ENCODE measurements at places on chromosomes 3 and 15. TPM values are rescaled to one million over a fixed set of nuclear protein-coding genes. Genes with fewer than 3 reads are reported as not detected.

DNA sequence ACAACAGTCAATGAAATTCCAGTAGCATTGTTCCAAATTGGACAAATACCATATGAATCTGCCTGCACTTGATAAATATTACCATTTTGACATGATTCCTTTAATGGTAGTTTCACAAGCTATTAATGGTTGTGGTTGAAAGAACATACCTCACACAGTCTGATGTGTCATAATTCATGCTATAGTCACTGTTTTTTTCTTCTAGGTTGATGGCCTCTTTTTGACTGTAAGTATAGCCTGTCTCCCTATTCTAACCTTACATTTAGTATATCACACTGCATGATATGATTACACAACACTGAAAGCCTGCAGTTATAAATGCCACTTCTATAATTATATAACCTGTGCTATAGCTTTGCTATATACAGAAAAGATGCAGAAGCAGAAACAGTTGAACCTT, 834.1 kb downstream of the NSUN3 start:
- no peak for DNase-seq

GOLGA8Q gene
- 0.52 TPM for total RNA-seq

CA12 gene
- total RNA-seq = 0.62 TPM

GRCh38 chr15:72599855-72600464, 54.5 kb upstream of the GOLGA6B start:
- DNase-seq = peak; percentile 62

HRH1 gene
- total RNA-seq = 2.7 TPM

DNA sequence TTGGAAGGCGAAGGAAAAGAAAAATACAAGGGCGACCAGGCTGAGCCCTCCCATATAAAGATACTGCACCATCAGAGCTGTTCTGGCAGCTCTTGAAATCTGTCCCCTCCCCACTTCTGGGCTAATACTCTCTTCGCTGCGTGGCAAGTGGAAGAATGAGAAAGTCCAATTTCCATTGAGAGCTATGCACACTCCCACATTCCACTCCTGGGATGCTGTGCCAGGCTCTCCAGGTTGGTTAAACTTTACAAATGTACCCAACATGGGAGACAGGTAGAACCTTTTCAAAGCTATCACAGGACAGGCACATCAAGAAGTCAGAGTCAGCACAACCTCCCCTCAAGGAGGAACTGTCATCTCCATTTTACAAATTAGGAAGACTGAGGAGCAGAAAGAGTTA, 465.0 kb downstream of the SHQ1 start:
- DNase-seq = no peak

GRCh38 chr3:156409694-156410093, 145.2 kb downstream of the SSR3 start:
- no peak for DNase-seq

GRCh38 chr3:97010881-97011657, 196.7 kb downstream of the EPHA6 start:
- no peak for DNase-seq

SLC22A13 gene
- 0.40 TPM for total RNA-seq
